Stimulated activated CD8-positive, alpha-beta memory T cell treated with anti-CD3 and anti-CD28 coated beads, Interleukin-15, amount 100 ng/mL, for 1 hour (primary cell): ENCODE measurements at places on chromosomes 6 and 20.

GRCh38 chr20:57092112-57092899 is 174.1 kb downstream of the BMP7 start:
- DNase-seq = peak; percentile 8

DNA sequence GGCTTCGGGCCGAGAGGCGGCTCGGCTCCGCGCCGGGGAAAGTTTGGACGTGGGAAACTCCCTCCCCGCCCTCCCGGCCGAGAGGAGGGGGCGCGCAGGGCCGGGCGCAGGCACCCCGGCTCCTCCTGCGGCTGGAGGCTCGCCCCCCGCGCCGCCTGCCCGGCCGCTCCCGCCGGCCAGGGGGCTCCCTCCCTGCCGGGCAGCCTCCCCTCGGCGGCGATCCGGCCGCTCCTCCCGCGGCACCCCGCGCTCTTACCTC is 370 bp downstream of the CDH22 start:
- no peak for DNase-seq

DNA sequence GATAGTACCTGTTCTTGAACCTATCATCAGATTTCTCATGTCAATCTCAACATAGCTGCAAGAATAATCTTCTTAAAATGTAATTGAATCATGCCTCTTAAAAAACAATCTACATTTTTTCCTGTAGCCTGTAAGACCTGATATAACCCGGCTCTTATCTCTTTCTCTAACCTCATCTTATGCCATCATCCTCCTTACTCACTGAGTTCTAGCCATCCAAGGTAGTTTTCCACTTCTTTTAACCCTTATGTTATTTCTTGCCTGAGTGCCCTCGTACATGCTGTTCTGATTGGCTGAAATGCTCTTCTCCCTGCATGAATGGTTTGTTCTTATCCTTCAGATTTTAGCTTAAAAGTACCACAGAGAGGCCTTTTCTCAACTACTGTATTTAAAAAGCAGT is 16.4 kb downstream of the SLC17A5 start:
- no peak for DNase-seq

DNA sequence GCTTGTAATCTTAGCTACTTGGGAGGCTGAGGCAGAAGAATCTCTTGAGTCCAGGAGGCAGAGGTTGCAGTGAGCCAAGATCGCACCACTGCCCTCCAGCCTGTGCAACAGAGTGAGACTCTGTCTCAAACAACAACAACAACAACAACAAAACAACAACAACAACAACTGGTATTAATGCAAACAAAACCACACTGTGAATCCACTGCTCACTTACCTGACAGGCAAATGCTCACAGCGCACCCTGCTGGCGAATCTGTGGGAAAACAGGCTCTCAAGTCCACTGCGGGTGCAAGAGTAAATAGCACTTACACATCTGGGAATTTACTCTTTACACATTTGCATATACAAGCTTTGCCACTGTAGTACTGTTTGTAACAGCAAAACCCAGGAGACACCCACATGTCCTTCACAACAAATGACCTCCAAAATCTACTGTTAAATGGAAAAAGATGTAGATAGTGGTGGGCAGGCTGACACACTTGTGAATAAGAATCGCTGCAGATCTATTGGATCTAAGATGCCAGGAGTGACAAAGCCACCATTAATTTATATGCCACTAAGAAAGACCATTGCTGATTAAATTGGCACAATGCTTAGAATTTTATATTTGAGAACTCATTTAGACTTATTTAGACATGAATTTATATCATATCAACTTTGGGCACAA is 29.3 kb downstream of the NSFL1C start:
- peak; percentile 70 for DNase-seq

GRCh38 chr6:109625199-109625598 is 65.8 kb downstream of the AK9 start:
- DNase-seq = no peak

DNA sequence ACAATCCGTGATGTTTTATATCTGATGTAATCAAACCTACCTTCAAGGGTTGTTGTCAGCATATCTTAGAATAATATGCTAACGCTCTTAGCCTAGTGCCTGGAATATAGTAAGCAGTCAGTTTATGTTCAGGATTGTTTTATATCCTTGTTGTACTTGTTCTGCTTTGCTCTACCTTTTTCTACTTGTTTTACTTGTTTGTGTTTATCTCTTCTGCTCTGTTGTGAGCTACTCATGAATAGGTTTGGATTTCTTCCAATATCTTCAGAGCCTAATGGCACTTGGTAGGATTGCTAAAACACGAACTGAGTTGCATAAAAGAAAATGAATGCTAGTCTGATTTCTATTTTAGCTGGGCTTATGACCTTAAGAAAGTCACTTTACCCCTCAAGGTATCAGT is 40.1 kb downstream of the DNAH8 start:
- no peak for DNase-seq

GRCh38 chr6:46793138-46793537 is at the start of gene MEP1A:
Gene MEP1A (plus strand): TSS chr6:46793389. CDS start chr6:46793399, 10 bp downstream.
- DNase-seq = no peak

DNA sequence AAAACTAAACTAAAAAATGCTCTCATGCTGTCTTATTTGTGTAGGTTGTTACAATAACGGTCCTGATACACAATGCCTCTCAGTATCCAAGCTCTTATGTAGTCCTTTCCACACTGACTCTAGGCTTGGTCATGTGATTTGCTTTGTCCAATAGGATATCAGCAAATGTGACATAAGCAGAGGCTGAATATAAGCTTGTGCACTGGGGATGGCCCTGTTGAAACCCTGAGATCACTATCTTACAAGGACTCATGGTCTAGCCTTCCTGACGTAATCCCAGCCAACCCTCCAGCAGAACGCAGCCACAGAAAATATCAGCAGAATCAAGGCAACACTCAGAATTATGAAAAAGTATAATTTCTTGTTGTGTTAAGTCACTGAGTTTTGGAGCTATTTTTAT is 145.1 kb upstream of the CCN2 start:
- no peak for DNase-seq
